ENCODE measurements at places on chromosomes 2 and 18.

- DNase-seq = no peak
Measured at GRCh38 chr2:221005338-221005737, 566.8 kb downstream of the EPHA4 start.

DNA sequence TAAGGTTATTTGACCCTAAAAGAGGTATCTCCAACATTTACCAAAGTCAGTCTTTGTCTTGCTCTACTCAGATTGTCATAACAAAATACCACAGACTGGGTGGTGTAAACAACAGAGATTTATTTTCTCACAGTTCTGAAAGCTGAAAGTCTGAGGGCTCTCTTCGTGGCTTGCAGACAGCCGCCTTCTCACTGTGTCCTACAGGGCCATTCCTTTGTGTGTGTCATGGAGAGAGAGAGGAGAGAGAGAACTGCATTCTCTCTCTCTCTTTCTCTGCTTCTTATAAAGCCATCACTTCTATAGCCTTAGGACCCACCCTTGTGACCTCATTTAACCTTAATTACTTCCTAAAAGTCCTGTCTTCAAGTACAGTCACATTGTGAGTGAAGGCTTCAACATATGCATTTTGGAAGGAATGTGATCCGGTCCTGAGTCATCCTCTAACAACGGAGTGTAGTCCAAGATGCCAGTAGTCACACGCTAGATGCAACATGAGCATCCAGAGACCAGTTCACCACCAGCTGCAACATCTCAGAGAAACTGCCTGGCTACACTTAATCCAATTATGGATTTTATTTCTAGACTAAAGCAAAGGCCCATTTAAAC, 130.2 kb downstream of the CD226 start:
- DNase-seq = no peak

DNA sequence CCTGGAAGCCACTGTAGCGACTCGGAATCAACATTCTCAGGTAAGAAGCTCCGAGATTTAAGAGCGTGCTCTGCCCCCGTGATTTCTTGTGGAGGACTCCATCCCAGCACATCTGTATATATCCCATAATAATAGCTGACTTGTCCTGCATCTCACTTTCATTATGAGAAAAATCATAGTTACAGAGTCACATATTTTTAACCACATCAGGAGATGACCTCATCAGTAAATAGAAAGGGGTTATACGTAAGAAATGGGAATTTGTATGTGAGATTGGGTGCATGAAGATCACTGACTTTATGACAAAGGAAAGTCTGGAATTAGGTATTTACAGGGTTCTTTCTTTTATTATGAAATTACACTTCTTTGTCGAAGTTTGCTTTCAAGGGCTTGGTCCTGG, 16.4 kb upstream of the TMEM18 start:
- DNase-seq = no peak

GRCh38 chr2:240204431-240205276, 64.2 kb upstream of the OTOS start:
- no peak for DNase-seq

DNA sequence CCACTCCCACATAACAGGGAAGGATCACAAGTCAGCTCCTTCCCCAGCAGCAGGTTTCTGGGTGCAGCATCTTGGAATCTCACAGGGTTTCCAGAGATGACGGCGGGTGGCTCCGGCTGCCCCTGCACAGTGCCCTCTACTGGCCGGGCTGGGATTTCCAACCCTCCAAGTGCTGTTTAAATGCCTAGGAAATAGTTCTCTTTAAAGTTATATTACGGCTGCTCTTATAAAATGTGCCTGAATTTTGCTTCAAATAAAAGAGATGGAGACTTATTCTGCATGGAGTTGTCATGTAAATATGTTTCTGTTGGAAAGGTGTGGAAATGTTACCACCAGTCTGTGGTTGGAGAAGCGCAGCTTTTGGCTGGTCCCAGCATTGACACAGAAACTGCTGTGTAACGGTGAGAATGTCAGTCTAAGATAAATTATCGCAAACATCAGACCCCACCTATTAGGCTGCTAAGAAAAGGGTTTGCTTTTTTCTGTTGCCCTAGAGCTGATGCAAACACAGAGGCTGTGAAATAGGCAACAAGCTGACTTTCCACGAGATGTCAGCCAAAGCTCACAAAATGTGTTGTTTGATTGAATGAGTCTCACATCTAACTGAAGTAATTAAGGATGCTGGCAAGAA, 3.3 kb upstream of the HJURP start:
- DNase-seq = peak; percentile 28

DNA sequence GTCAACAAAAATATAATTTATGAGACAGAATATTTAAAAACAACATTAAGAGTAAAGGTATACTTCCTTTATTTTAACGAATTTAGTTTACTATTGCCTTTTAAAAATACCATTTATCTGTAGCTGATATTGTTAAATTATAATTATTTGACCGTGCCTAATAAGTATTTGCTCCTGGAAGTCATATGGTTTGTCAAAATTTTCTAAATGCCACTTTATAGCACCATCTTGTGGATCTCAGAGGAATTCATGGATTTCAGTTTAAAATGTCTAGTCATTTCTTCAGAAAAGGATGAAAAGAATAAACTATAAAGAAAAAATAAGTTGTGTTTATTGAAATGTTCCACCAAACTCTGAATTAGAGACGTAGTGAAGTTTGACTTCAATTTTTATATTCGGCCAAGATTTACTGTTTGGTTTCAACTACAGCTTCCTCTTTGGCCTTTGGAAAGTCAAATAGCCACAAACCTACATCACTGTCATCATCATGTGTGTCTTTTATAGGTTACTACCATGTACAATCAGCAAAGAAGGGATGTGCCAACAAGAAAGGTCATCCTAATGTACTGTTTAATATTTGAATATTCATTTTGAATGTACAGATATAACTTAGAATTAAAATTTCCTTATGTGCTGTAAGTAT, 10.3 kb upstream of the FTCDNL1 start:
- DNase-seq = no peak

DNA sequence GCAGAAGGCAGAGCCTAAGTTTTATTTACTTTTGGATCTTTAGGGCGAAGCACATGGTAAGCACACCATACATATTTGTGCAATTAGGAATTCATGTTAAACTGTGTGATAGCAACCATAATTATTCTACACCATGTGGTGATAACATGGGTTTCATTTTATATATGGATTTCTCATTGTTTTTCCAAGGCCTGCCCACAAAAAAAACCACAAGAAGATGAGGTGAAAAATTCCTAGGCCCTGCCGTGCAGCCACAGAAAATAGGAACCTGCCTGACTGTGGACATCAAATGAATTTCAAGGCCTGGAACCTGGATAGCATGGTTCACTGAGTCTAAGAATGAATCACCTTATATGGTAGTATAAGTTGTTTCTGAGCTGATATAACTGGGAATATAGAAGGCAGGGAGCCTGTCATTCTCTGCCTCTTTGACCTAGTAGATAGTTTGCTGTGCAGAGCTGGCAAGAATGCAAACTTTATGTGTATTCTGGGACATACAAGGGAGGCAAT, 22.4 kb upstream of the SSB start:
- DNase-seq = no peak

GRCh38 chr2:151182899-151183809, 78.5 kb downstream of the RBM43 start:
- no peak for DNase-seq

DNA sequence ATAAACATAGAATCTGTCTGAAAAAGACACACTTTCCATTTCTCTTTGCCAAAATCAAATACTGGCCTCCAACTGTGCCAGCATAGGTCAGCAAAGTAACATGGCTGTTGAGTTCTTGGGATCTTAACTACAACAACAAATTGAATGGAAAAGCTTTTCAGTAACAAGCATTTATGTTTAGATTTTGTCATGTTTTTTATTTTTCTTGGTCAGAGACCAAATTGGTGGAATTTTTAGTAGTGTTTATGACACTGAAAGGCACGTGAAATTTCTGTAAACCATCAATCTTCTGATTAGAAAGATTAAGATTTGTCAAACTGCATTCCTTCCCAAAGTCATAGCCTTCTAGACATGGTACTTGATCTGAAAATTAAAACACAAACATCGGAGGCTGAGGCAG, 77.6 kb downstream of the PDE1A start:
- DNase-seq = no peak

- DNase-seq = no peak
Measured at GRCh38 chr2:16622399-16622968, 43.1 kb downstream of the CYRIA start.

GRCh38 chr18:13309031-13309747, 90.6 kb downstream of the LDLRAD4 start:
- no peak for DNase-seq

- no peak for DNase-seq
Measured at GRCh38 chr2:176149481-176149938, 1.8 kb upstream of the HOXD4 start.

- DNase-seq = no peak
Measured at GRCh38 chr2:132979339-132980093, 309.5 kb upstream of the LYPD1 start.

DNA sequence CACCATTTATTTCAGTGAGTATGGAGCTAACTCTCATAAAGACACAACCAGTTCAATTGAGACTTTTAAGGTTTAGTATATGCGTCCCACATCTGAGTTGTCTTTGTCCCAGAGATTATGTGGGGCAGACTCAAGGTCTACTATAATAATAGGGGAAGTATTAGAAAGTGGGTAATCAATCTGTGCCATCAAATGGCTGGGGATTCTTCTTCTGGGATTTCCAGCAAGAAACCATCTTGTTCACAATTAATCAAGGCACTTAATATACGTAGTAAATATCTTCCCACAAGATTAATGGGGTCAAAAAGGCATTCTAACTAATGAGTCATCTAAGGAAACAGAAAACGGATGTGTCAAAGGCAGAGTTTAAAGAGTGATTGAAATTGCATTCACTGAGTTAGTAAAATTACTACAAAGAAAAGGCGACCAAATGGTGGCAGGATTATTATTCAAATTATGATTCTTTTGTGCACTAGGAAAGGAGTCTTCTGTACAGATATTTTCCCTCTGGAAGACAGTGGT, 179.8 kb upstream of the REG3G start:
- DNase-seq = no peak

DNA sequence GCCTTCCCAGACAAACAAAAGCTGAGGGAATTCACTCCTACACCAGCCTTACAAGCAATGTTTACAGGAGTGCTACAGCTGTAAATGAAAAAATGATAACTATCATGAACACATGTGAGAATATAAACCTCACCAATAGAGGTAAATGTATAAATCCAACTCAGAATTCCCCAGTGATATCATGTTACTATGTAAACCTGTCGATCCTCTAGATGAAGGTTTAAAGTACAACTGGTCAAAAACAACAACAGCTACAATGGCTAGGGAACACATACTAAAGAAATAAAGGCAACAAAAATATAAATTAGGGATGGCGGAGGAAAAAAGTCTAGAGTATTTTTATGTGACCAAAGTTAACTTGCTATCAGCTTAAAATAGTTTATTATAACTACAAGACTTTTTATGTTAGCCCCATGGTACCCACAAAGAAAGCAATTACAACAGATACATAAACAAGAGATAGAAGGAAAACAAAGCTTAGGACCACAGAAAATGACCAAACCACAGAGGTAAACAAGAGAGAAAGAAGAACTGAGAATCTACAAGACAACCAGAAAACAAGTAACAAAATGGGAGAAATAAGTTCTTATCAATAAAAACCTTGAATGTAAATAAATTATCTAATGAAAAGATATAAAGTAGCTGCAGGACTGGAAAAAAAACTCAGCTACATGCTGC, 8.3 kb downstream of the CERKL start:
- no peak for DNase-seq

DNA sequence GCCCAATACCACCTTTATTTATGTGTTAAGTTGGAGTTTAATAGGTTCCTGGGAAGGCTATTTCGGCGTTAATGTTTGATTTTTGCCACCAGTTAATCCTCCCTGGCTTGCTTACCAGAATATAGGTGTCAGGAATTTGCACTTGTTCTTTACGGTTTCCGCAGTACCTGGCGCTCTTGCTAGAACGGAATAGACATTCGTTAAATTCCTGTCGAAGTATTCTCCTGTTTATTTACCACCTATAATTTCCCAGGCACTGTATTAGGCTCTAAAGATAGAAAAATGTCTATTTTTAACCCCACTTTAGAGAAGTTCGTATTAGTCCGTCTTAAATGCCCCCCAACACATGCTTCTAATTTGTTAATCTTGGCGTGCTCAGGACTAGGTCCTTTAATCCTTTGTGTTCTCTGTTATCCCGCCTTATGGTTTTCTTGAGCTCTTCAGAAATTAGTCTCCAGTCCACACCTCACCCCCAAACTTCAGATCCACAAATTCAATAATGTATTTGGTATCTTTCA, 575 bp downstream of the CCDC150 start:
- DNase-seq = no peak

GRCh38 chr18:67265464-67266245, 250.9 kb downstream of the DSEL start:
- DNase-seq = no peak

DNA sequence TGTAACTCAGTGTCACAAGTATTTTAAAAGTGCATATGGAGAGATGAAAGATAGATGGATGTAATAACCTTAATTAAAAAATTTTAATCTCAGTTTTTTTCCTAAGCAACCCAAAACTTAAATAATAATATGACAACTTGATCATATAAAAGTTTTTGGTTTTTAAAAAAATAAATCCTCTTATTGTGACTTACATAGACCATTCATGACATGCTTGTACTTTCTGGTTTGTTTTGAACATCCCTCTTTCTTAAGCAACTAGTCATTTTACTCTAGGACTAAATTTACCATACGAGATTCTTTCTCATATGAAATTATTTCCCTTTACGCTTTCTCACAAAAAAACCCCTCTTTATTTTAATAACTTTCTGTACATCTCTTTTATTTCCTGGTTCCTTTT, 6.5 kb upstream of the PLA2R1 start:
- DNase-seq = no peak

DNA sequence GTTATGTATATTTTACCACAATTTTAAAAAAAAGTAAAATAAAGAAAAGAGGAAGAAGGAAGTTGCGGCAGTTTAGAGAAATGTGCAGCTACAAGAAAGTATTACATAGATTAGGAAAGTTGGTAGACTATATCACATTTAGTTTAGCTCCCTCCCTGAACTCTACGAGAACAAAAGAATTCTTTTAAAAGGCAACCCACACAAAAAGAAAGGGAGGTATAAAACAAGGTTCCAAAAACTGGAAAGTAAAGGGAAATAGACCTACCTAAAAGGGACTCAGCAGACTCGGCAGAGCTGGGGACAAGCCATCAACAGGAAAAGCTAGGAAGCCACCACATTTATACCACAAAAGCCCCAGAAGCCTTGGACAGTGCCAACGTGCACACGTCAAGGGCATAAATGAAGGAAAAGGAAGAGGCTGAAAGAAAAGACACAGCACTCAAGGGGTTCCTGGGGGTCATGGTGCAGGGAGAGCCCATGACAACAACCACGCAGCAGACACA, 9.1 kb downstream of the TMEM127 start:
- no peak for DNase-seq

GRCh38 chr2:197516393-197516761, 511 bp downstream of the MOB4 start:
- peak; percentile 14 for DNase-seq

Measured in T follicular helper cell (primary cell).